ENCODE measurements at places on chromosomes 4 and X.

DNA sequence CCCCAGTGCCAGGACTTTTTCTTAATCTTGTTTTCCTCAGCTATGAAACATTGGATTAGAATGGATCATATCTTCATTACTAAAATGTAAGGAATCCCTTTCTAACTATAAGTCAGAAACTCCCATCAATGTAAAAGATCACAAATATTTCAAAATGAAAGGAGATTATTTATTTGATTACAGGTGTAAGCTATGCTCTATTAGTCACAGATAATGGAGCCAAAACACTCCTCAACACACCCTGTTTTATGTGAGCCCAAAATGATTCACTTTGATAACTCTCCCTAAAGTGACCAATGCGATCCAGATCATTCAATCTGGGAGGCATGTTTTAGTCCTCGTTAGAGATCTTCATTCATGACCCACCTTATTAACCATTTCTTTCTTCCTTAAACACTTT lies 566.7 kb upstream of the TENM3 start:
- no peak for DNase-seq

DNA sequence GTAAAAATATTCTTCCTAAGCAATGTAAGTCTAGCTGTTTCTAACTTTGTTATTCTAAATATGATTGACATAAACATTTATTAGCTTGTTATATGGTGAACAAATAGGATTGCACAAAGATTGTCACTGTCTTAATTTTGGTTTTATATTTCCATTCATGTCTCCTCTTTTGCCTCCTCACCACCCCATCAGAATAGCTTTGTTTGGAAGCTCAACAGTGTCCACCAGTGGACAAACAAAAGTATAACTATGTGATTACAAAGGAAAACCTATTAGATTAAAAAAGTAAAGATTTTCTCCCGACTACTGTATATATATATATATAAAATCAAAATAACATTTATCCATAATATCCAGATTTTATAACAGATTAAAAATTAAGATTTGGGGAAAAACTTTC lies 468.2 kb downstream of the ZIC3 start:
- DNase-seq = no peak

- no peak for DNase-seq
Observed at GRCh38 chr4:152516156-152516555, 19.7 kb downstream of the FBXW7 start.

GRCh38 chr4:163611182-163611581 lies 116.7 kb downstream of the TMA16 start:
- DNase-seq = no peak

- DNase-seq = no peak
Observed at GRCh38 chrX:12548746-12549145, 242.5 kb upstream of the PRPS2 start.

DNA sequence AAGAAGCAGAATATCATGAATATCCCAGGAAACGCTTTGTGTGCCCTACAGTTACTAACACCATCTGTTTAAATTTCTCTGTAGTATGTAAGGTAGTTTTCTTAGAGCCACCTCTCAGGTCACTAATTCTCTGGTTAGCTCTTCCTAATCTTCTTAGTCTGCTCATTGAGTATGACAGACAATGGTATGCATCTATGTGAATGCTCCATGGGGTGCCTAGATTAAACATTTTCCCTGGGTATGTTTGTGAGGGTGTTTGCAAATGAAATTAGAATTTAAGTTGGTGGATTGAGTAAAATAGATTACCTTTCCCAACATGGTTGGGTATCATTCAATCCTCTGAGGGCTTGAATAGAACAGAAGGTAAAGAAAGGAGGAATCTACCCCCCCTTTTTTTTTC lies 233.0 kb downstream of the PCDH18 start:
- DNase-seq = no peak

GRCh38 chr4:89109841-89110540 lies 1.3 kb upstream of the TIGD2 start:
- DNase-seq = no peak

- DNase-seq = no peak
Observed at GRCh38 chr4:137389911-137390520, 142.3 kb downstream of the PCDH18 start.

- DNase-seq = no peak
Observed at GRCh38 chr4:112973750-112974251, 75.7 kb upstream of the ANK2 start.

DNA sequence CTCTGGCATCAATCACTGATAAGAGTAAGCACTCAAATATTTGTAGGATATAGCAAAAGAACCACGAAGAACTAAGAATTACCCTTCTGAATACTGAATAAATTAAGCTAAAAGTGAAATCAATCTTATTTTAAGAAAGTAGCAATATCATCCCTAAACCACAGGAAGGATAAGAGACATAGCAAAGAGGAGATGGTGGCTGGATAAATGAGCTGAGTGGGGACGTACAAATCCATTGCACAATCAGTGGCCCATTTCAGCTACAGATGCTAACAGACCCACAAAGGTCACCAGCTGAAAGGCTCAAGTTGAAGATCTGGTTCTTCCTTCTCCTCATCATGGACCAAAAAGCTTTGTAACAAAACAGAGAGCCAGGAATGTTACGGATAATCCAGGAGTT lies 77.1 kb downstream of the SLC9A7 start:
- DNase-seq = no peak

GRCh38 chr4:156690572-156690971 lies 281.0 kb downstream of the PDGFC start:
- DNase-seq = no peak

DNA sequence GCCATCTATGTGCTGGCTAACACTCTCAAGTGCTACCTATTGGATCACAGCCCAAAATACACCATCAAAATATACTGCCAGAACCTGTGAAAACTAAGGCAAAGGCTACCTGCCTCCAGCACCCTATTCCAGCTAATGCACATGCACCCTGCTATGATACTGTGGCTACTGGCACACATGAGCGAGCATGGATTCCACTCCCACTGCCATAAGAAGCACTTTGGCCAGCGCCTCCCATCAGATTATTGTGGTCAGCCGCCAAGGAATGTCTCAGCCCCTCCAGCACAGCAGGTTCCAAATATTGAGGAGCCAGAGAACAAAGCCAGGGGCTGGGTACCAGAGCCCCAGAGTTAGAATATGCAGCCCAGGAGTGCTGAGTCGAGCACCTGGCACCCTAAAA lies 32.5 kb upstream of the TMPRSS11F start:
- DNase-seq = no peak

GRCh38 chr4:71784569-71785197 lies 804 bp upstream of the GC start:
- no peak for DNase-seq

DNA sequence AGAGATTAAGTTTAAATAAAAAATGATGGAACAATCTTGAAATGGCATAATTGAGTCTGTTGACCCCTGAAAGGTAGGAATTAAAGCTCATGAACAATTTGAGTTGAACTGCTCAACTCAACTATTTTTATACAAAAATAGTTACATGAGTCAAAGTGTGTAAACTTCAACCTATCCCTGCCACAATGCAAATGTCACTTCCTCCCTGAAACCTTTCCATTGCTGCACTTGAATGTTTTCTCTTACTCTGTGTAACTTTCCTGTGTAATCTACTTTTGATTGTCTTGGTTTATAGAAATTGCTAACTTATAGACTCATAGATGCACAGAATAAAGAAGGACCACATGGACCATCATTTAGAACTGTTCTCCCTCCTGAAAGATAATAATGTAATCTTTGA lies 218.5 kb downstream of the GBA3 start:
- DNase-seq = no peak

GRCh38 chrX:350534-351323 lies 32.1 kb upstream of the GTPBP6 start:
- DNase-seq = no peak

DNA sequence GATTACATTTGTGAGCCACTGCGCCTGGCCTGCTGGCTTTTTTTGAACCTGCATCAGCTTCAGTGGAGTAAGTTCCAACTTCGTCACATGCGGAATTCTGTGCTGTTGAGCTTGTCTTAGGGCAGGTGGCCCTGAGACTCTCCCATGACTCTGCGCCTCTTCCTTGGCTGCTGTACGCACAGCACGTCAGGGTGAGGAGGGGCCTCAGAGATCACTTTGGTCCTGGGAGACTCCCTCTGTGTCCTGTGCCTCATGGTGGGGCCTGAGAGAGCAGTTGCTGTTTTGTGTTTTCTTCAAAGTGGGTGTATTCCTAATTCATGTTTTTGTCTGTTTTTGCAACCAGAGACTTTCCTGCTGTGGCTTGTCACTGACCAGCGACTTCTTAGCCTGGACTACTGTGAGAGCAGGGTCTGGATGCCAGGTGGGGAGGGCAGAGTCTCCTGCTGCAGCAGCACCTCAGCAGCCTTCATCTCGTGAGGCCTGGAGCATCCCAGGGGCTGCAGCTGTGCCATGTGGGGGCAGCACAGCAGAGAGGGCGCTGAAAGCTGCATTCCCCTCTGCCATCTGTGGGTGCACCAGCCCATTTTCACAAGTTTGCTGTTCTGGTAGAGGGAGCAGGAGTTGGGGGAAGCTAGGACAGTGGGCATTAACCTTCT lies 107.8 kb downstream of the TNIP2 start:
- DNase-seq = no peak

DNA sequence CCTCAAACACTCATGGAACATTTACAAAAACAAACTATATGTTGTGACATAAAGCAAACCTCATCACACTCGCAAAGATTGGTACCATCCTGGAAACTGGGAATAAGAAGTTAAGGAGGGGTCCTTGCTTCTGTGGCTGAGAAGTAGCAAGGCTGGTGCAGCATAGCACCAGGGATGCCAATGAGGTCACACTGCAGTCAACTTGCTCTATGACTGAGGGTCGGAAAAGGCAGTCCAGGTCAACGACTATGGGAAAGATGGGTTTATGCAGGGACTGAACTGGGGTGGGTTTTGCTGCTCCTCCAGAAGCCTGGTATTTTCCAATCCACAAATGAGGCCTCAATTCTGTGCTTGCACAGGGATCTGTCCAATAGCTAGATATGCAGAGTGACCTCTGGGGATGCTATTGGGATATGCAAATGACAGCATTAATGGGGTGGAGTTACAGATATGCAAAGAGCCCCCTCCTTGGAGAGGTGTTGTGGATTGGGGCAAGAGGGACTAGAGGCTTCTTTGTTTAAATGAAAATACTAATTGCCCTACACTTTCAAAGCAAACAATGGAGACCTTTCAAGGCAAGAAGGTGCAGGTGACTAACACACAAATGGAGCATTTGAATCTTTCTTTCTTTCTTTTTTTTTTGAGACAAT lies 7.2 kb upstream of the IL13RA1 start:
- no peak for DNase-seq

DNA sequence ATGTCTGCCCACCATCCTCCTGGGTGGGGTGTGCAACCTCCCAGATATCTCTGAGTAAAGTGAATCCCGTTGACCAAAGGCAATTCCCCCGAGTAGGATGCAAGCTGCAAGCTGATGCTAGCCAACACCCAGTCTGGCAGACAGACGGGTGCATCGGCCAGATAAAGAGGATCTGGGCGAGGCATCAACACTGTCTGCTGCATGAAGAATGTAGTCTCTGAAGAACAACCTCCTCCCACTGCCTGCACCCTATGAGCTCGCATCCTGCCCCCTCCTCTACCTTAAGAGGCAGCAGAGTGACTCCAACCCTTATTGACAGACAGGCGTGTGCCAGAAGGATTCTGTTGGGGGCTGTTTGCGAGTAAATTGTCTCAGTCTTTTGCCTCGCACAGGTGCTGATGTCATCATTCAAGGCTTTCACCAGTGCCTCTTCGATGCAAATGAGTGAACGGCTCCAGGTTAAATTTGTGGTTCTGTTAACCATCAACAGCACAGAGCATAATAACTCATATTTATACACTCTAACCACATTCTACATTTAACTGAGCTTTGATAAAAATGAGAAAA lies 546.9 kb downstream of the BCOR start:
- DNase-seq = no peak

DNA sequence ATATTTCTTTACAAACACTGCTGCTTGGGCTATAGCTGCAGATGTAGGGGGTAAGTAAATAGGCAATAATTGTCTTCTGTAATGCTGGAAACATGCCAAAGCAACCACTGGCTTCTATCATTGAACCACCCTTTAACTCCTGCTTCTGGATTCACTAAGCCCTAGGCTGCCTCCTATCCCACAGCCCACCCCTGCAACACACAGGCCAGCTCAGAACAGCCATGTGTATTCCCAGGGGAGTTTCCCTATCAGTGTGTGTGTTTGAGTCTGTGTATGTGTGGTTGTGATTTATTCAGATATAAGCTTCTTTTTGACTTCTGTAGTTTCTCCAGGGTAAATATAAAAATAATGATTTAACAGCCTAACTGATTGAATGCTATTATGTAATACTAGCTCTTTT lies 291.3 kb downstream of the PCDH10 start:
- DNase-seq = no peak

DNA sequence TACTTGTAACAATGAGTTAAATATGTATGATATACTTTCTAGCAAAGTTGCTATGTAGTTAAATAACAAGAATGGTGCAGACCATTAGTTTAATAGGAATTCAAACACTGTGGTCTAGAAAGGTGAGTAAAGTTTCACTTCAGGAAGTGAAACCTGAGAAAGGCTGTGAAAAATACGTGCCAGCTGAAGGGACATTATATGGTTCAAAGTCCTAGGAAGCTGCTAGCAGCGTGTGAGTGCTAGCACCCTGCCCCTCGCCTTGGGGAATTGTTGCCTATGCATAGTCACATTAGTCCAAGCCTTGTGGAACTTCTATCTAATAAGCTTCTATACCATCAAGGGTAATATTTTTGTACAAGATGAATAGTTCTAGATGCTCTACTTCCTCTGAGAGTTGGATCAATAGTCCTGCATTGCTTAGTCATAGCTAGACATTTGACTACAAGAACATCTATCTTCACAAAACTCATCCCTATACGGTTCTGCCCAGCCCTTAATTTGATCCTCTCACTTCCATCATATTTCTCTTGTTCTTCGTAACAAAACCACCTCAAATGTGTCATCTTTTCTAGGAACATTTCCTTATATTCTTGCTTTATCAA lies 45.8 kb upstream of the ARSJ start:
- no peak for DNase-seq

DNA sequence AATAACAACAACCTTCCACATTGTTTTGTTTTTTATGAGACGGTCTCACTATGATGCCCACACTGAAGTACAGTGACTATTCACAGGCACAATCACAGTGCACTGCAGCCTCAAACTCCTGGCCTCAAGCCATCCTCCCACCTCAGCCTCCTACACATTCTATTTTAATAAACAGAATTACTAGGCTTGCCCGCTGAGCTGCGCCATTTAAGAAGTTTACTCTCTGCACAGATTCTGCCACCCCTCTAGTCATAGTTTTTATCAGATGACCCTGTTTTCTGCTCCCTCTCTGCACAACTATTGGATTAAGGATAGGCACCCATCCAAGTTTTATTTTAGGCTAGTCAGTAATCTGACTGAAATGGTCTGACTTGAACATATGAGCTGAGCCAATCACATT lies 11.3 kb upstream of the COX18 start:
- no peak for DNase-seq

DNA sequence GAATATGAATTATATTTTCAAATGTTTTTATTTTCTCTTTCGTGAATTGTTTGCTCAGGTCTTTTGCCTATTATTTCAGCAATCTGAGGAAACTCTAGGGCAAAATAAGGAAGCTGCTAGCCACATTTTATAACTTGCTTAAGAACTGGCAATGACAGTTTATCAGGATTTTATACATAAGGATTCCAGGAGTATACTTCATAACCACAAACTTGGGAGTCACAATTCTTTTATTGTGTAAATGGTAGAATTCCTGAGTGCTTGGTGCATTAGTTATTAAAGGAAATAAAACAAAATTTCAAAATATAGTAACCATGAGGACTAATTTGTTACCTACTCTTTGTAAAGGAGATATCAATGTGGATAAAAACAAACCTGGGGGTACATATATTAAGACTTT lies 54.4 kb downstream of the PALLD start:
- DNase-seq = no peak
